ENCODE measurements at places on chromosomes 16 and 17.

DNA sequence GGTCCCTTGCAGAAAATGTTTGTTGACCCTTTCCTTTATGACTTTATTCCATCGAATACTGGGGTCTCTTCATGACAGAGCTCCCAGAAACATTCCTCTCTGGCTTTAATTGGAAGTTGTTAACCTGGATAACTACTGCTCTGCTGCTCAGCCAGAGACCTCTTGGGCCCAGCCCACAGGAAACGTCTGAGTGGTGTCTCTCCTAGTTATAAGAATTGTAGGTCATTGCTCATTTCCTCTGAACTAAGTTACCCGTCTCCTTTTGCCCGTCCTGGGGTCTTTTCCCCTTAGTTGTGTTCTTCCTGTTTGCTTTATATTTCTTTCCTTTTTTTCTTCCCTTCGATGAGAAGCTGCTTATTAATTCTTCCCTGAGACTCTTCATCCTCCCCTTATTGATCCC lies 9.0 kb downstream of the MAP2K6 start:
- DNase-seq = no peak

DNA sequence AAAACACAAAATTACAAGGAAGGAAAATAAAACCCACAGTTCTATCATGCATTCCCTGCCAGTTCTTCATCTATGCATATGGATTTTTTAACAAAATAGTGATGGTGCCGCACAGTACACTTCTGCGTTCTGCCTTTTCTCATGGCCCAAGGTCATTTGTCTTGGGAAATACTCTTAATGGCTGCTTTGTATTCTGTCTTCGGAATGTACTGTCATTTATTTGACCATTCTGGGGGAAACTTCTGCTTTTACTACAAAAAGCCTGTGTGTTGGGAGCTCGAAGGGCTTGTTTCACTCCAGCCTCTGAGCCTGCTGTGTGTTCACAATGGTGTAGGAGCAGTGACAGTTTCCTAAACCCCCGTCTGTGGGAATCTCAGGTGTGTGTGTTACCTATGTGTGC lies 82.8 kb upstream of the SEC14L1 start:
- no peak for DNase-seq

DNA sequence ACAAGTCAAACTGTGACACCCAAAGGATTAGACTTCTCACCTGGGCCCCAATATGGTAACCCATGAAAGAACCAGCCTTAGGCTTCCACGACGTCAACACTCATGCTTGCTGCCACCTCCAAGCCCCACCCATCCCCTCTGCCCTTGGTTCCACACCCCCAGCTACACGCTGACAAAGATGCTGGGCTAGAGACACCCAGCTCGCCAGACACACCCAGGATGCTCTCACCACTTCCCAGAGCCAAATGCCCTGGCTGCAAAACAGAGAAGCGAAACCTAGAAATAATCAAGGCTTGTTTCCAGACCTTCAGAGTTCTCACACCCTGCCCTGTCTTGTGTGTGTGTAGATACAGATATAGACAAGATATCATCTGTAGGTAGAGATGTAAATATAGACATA lies 26.0 kb upstream of the ADCY9 start:
- no peak for DNase-seq

DNA sequence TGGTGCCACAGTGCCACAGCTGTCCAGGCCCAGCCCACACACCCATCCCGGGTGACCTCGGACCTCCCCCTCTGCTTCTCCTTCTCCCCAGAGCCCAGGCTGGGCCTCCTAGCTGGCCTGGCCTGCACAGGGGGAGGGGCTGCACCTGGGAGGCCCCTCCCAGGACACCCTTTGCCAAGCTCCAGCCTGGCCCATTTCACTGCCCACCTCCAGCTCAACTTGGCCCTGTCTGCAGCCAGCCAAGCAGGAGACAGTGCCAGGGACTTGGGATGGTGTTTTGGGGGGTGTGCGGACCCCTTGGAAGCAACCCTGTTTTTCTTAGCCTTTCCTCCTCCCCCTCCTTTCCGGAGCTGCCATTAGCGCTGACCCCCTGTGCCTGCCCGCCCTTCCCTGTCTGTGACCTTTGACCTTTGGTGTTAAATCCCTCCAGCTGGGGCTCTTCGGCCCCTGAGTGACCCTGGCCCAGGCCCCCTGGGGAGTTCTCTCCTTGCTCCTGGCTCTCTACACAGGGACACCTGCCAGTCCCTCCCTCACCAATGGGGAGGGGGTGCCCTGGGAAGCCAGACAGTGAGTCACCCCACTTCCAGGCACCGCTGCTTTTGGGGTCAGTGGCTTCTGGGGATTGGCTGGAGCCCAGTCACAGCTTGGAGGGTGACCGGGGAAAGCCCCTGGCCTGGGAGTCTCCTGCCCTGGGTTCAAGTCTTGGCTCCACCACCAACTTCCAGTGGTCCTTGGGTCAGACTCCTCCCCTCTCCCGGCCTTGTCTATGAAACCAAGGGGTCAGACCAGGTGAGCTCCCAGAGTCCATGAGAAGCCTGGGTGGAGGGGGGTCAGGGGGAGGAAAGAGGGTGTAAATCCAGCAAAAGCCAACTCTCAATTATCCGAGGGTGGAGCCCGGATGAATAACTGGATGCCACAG lies 1.9 kb downstream of the GLIS2 start:
- DNase-seq = no peak

DNA sequence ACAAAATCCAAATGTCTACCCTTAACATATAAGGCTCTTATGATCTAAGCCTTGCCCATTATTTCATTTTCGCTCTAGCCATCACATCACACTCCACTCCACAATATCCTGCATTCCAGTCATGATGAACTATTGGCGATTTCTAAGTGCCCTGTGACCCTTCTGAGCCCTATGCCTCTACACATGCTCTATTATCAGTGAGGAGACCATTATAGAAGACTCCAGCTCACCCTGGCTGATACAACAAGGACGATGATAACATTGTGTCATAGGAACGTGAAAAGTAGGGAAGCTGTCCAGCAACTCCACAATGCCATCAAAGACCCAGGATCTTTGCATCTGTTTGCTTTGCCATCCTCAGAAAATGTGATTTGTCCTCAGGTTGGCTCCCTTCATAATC lies 29.6 kb upstream of the GNAO1 start:
- DNase-seq = no peak

DNA sequence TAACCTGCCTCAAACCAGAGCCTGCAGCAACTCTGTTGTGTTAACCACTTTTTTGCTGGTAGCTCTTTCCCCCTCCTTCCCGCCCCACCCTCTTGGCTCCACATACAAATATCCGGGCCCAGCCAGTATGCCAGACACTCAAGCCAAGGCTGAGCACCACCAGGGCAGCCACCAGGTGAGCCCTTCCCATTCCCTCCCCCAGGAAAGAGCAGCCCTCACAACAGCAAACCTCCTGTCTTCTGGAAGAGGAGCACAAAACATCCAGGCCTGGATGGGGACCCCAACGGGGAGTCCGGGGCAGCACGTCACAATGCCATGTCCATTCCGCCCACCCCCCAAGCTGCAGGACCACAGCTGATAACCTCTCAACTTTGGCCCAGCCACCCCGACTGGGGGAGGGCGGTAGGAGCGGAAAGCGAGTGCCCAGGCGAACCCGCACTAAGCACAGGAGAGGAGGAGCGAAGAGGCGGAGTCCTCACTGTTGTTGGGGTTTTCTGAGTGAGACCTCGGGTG lies 757 bp downstream of the ORMDL3 start:
- peak; percentile 37 for DNase-seq

- DNase-seq = no peak
These were observed 116.5 kb downstream of the ZNF778 start for GRCh38 chr16:89334050-89334449.

GRCh38 chr17:39231091-39231561 lies 5.4 kb upstream of the STAC2 start:
- no peak for DNase-seq

- no peak for DNase-seq
These were observed 139.3 kb upstream of the IRX3 start for GRCh38 chr16:54425681-54426552.

DNA sequence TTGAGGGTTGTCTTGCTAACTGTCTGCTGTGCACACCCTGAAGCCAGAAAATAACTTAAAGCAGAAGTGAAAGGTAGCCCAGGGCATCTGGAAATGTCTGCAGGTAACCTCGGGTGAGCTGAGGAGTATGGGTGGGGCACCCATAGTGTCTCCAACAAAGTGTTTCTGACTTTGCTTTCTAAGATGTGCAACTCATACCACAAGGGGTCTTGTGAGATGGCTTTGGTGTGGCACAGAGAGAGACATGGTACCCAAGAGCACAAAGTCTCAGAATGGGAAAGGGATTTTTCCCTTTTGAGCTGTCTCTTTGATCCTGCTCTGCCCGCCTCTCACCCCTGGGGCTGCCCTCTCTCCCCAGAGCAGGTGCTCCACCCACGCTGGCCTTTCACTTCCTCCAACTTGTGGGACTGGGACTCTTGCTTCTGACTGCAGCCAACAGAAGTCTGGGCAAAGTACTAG lies 6.9 kb downstream of the CHD9 start:
- no peak for DNase-seq

GRCh38 chr17:50184611-50185398 lies 16.6 kb downstream of the COL1A1 start:
- no peak for DNase-seq

GRCh38 chr17:51395621-51396020 lies 135.3 kb downstream of the UTP18 start:
- no peak for DNase-seq

- no peak for DNase-seq
These were observed 86.7 kb downstream of the MYH11 start for GRCh38 chr16:15770107-15770506.

DNA sequence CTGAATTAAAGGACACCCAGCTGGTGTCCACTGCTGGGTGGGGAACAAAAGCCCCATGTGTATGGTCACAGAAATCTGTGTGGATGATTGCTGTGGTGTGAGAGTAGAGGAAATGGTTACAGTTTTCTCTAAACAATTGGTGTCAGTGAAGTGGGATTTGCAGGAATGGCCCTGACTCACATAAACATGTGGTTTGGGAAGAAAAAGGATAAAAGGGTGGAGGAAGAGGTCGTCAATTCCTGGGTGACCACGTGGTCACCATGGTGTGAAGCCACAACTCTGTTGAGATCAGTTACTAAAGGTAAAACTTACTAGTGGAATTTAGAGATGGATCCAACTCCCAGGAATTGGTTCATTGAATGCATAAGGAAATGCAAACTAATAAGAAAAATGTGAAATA lies 3.6 kb upstream of the TUBG2 start:
- no peak for DNase-seq

GRCh38 chr17:52790359-52790955 lies 631.9 kb upstream of the CA10 start:
- no peak for DNase-seq

GRCh38 chr16:47258874-47259461 lies 115.2 kb upstream of the NETO2 start:
- no peak for DNase-seq

GRCh38 chr17:73519714-73520368 lies 124.4 kb downstream of the SDK2 start:
- no peak for DNase-seq

GRCh38 chr17:10631701-10632100 lies 25.4 kb downstream of the MYH3 start:
- DNase-seq = no peak

- peak; percentile 38 for DNase-seq
These were observed 39.4 kb downstream of the TUBD1 start for GRCh38 chr17:59853168-59853918.

GRCh38 chr16:85177448-85177846 lies 65.2 kb upstream of the CIBAR2 start:
- DNase-seq = no peak

DNA sequence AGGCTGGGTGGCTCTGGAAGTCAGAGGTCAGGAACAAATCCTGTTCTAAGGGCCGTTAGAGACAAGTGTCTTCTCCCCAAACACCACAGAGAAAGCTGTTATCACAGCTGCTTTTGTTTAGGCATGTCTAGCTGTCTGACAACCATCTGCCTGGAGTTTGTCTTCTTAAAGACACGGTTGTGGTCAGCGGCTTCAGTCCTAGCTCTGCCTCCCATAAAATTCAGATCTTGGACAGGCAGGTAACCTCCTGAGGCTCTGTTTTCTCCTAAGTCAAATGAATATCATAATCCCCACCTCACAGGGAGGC lies 2.3 kb upstream of the ITGA3 start:
- no peak for DNase-seq

GRCh38 chr16:68884861-68885720 lies 41.8 kb downstream of the TANGO6 start:
- no peak for DNase-seq

GRCh38 chr17:10837921-10838320 lies at the start of gene PIRT:
Gene PIRT (minus strand): TSS chr17:10838087. CDS start chr17:10825645, 12,442 bp downstream.
- DNase-seq = no peak

- no peak for DNase-seq
These were observed 33.8 kb downstream of the FA2H start for GRCh38 chr16:74740795-74741304.

DNA sequence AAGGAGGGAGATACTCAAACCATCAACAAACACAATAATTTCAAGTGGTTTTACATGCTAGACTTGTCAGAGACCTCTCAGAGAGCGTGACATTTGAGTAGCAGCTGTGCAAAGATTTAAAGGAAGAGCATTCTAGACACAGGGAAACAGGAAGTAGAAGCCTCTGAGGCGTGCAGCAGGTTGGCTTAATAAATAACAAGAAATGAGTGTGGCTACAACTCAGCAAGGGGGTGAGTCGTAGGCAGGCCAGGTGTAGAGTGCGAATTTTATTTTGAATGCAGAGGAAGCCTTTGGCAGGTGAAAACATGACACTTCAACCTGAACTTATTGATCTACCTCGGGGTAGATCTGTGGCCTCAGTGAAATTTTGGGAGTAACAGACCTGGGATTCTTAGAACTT lies 73.2 kb upstream of the MRTFB start:
- DNase-seq = no peak

DNA sequence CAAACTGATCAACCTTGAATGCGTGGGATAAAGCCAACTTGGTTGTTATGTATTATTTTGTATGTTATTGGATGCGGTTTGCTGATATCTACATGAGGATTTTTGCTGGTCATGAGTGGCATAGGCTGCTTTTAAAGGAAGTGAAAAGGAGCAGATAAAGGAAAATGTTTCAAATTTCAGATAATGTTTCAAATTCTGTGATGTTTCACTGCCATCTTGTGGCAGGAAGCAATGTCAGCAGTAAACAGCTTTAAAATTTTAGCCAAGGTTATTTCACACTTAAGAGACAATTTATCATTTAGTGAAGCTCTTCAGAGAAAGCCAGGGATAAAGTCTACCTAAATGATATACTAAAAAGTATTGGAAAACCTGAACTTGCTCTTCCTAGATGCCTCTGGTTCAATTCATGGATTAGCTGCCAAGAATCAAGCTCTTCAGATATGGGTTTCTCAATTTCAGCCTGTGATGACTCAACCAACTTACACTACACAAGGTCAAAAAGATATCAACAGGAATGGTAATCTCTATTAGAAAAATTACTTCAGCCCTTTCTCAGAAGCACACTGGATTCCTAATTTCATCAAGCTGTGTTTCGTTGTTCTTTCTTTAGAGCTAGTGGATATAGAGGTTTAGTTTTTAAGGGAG lies 136.0 kb upstream of the C17orf78 start:
- no peak for DNase-seq

DNA sequence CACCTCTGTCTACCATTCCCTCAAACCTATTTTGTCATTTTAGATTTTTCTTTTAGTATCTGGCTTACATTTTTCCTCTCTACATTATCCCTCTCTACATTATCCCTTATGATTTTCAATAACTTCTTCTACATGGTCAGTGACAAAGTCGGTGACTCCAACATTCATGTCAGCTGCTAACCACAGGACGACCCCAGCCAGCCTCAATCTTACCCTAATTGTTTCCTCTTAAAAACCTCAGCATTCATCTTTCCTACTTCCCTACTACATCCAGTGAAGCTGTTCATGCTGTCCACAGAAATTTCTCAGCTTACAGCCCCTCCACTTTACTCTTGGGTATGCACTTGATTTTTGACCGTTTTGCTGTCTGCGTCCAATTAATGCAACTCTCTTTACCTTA lies 8.3 kb downstream of the MYH10 start:
- no peak for DNase-seq
